ENCODE measurements at places on chromosomes 2 and 18.

DNA sequence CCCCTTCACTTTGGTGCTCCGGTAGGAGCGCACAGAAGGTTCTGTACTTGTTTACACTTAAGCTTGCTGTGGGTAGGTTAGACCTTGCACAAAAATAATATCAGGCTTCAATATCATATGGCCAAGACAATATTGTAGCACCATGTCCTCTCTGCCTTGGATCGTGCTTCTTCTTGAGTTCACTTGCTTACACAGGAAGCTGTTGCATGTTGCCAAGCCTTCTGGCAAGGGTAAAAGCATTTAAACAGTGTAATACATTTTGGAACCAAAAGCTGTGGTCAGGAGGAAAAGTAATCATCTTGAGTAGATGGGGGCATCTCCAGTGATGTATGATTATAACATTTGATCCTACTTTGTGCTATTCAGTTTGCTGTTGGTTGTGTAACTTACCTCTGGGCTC lies 197.5 kb downstream of the LTBP1 start:
- no peak for DNase-seq

DNA sequence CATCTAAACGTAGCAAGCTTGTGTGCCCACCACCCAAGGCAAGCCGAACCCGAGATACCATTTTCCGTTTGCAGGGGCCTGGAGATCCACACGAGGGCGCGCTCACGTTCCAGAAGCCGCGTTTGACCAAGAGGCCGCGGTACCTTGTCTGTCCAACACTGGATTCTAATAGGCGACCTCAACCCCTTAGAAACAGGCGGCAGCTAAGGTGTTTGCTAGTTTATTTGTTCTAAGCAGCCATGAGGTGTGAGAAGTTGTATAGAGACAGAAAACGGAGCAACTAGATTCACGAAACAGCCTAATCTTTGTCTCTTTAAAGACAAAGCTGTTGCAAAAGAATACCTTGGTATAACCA lies 4.2 kb downstream of the HOXD11 start:
- DNase-seq = no peak

- no peak for DNase-seq
These were observed 153.8 kb upstream of the RASGRP3 start for GRCh38 chr2:33322612-33323011.

DNA sequence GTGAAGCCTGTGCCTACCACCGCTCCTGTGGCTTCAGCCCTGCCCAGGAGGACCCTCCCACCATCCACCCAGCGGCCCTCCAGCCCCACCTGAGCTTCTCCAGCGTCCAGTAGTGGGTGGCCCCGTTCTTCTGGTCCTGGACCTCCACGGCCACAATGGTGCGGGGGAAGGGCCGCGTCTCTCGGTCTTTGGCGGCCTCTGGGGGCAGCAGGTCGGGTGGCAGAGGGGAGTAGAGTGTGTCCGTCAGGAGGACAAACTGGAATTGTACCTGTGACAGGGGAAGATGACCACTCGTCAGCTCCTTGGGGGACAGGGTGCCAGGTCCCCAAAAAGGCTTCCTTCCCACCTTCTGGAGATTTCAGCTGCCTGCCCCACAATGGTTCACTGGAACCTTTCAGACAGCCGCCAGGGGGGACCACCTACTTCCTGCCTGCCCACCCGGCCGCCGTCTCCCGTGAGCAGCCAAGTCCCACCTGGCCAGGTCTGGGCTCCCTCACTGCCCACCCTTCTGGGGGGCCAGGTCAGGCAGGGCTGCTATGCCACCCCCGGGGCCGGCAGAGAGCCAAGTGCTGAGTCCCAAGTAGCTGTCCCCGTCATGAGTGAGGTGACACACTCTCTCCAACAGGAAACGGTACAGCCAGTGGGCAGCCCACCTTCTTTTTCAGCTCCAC lies 59.3 kb downstream of the KIF1A start:
- DNase-seq = no peak

GRCh38 chr2:146979746-146980145 lies 865.1 kb upstream of the ACVR2A start:
- DNase-seq = no peak

DNA sequence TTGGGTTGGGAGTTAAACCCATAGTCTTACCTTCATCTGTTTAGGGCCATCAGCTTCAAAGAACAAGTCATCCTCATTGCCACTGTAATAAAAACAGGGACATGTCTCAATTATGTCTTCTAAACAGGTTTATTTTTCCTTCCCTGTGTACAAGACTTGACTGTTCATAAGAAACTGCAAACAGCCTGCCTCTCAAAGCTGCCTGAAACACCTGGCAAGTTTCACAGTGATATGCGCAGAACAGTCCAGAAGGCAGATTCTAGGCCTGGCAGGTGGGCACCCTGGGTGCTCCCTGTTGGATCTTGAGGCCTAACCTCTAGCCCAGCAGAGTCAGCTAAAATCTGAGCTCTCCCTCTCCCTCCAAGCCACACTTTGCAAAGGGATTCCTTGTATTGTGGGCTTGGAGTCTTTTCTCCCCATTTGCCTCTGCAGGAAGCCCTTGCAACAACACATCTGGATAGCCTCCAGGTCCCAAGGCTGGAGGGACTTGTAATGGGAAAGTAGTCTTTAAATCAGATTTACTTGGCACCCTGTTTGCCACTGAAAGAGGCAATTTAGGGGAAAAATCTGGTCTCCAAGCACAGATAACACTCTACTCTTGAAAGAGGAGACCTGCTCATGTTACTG lies 930 bp downstream of the IL1B start:
- no peak for DNase-seq

DNA sequence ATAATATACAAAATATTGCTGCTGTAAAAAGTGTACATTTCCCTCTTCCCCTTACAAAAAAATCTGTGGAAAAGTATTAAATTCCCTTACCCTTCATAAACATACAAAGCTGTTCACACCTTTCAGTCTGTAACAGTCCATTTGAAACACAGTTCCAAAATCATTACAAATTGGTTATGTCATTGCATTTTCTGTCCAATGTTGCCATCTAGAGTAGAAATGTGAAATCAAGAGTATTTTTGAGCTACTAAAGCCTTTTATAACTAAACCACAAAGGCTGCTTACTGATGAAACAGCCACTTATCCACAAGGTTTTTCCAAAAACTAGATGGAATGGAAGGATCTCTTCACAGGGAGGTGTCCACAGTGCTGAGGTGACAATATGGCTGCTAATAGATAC lies 72.5 kb downstream of the SS18 start:
- no peak for DNase-seq

GRCh38 chr2:224109751-224110150 lies 70.7 kb upstream of the SERPINE2 start:
- DNase-seq = no peak

GRCh38 chr2:235045336-235045972 lies 93.6 kb downstream of the SH3BP4 start:
- DNase-seq = no peak

DNA sequence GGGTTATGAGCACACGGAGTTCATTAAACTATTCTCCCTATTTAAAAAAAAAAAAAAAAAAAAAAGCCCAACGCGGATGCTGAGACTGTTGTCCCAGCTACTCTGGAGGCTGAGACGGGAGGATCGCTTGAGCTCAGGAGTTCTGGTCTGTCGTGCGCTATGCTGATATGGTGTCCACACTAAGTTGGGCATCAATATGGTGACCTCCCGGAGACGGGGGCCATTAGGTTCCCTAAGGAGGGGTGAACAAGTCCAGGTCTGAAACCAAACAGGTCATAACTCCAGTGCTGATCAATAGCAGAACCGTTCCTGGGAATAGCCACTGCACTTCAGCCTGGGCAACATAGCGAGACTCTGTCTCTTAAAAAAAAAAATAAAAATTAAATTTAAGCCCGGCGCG lies 12.9 kb upstream of the ANKRD53 start:
- DNase-seq = no peak

- no peak for DNase-seq
These were observed 208.5 kb upstream of the ZSWIM2 start for GRCh38 chr2:187057466-187057865.

DNA sequence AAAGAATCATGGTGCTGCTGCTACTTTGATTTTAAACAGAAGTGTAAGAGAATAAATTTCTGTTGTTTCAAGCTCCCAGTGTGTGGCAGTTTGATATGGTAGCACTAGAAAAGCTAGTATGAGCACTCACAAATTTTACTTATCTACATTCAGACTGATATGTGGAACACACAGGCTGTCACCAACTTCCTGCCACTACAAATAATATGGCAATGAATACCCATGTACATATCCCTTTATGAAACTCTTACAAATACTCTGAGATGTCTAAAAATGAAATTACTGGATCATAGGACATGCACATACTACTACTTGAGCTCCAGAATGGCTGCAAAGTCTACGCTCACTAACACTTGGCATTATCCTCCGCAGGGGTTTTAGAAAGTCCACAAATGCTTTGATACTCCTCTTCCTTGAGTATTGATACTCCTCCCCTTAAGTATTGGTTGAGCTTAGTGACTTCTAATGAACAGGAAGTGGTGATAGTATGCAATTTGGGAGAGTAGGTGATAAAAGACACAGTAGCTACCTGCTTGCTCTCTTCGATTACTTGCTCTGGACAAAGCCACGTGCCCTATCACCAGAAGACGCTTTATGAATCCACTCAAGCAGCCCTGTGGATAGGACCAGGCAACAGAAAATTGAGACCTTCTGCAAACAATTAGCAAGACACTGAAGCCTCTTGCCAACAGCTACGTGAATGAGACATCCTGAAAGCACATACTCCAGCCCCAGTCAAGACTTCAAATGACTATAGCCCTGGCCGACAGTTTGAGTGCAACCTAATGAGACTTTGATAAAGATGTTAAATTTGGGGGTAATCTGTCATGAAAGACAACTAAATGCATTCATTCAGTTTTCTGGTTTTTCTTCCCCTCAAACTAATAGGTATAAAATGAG lies 35.4 kb downstream of the FBXO11 start:
- DNase-seq = no peak

DNA sequence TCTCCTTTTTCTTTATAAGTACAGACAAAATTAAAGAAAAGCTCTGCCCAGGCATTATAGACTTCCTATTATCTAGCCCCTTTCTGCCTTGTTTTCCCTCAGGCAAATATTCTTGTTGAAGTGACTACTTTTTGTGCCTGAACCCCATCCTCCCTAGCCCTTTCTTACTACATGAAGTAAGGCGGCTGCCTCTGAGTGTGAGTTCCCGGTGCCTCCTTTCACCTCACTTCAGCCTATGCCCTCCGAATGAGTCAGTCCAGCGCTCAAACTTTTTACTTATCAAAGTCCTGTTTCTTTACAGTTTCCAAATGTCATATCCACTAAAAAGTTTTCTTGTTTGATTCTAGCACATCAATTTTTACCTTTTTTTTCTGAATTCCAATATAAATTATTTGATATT lies 778.3 kb upstream of the NRXN1 start:
- no peak for DNase-seq

GRCh38 chr18:45156946-45157345 lies 458.3 kb upstream of the SLC14A2 start:
- no peak for DNase-seq

DNA sequence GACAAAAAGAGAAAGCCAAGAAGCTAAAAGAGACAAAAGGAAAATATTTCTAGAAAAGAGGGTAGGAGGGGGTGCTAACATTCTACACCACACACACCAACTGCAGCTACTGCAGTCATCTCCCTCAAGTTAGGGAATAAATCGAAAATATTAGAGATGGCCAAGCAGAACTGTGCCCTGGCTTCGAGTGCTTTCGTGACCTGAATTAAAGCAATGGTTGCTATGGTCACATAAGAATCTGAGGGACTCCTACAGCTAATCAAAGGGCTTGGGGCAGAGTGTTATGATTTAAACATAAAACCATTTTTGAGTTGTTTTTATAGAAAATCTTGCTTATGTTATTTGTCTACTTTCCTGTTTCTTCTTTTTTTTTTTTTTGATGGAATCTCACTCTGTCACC lies 159.6 kb upstream of the HNRNPA3 start:
- DNase-seq = no peak

GRCh38 chr2:1658394-1659151 lies 85.7 kb downstream of the PXDN start:
- DNase-seq = no peak

- no peak for DNase-seq
These were observed 19.1 kb upstream of the NARS1 start for GRCh38 chr18:57640749-57641148.

- DNase-seq = no peak
These were observed 42.9 kb upstream of the RIT2 start for GRCh38 chr18:43158381-43158780.

GRCh38 chr18:59267503-59268126 lies 5.6 kb downstream of the RAX start:
- no peak for DNase-seq

DNA sequence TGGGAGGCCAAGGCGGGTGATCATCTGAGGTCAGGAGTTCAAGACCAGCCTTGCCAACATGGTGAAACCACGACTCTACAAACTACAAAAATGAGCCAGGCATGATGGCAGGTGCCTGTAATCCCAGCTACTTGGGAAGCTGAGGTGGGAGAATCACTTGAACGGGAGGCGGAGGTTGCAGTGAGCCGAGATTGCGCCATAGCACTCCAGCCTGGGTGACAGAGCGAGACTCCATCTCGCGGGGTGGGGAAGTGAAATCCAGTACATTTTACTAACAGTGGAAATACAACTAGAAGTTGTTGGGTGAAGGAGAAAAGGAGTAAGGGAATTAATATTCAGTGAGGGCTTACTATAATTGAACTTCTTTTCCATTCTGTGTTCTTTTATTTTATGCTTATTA lies 13.2 kb upstream of the ENOSF1 start:
- no peak for DNase-seq

DNA sequence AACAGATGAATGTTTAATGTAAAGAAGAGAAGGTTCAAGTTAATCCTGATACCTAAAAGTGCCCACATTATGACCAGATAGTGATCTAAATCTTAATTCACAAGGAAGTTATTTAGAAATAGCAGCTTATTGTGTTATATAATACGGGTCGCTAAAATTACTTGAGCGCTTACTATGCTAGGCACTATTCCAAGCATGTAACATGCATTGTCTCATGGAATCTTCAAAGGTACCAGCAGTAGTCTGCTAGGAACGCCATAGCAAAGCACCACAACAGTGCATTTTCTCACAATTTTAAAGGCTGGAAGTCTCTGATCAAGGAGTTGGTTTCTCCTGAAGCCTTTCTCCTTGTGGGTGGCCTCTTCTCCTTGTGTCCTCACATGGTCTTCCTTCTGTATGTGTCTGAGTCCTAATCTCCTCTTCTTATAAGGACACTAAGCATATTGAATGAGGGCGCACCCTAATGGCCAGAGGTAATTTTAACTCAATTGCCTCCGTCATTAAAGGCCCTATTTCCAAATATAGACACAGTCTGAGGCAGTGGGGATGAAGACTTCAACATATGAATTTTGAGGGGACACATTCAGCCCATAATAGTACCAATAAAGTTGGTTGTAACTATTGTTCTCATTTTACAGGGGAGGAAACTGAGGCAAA lies 118.4 kb downstream of the LRRC30 start:
- no peak for DNase-seq

GRCh38 chr2:6975988-6976387 lies 58.8 kb downstream of the RNF144A start:
- DNase-seq = no peak

- DNase-seq = no peak
These were observed 75.4 kb downstream of the ANKRD12 start for GRCh38 chr18:9211955-9212354.

DNA sequence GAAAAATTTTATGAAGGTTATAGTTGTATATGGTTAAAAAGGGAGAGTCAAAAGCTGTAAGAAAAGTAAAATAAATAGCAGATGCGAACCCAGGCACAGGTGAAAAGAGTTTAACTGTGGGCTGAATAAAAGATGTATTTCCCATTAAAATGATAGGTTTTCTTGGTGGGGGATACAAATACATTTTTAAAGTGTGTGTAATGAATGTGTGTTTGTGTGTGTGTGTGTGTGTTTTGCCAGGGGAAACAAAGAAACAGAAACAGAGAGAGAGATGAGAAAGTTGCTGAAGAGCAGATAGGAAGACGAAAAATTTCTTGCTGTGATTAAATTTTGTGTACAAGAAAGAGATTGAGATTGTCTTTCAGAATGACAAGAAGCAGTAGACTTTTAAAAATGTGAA lies 12.1 kb downstream of the TFPI start:
- no peak for DNase-seq
